Suprapubic skin (tissue), 4 donors: ENCODE measurements at places on chromosomes 5 and 9. TPM values are rescaled to one million over a fixed set of nuclear protein-coding genes. Genes with fewer than 3 reads are reported as not detected.

Gene SLC6A7
- total RNA-seq = not detected

Gene TMEM232
- 1.9 TPM for total RNA-seq

GRCh38 chr5:95739857-95740256 lies 8.7 kb downstream of the RHOBTB3 start:
- no peak for DNase-seq

DNA sequence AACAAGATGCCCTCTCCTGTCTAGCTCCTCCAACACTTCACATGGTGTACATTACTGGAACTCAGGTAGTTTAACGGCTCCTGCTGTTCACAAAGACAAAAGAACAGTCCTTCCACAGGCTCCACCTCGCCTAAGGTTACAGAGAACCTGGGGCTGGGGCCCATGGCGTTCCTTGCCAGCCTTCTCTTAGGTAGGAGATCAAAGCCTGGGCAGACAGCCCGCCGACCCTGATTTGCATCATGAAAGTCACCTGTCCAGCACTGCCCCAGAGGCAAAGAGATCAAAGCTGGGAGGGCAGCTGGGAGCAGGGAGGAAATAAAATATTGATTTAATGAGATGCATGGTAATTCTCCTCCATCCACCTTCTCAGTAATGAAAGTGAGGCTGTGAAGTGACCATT lies 115.0 kb upstream of the SLIT3 start:
- no peak for DNase-seq
